ENCODE measurements at places on chromosomes 4 and X.
A peak's percentile ranks its signal among the peaks of the same experiment; 100 is the strongest.

DNA sequence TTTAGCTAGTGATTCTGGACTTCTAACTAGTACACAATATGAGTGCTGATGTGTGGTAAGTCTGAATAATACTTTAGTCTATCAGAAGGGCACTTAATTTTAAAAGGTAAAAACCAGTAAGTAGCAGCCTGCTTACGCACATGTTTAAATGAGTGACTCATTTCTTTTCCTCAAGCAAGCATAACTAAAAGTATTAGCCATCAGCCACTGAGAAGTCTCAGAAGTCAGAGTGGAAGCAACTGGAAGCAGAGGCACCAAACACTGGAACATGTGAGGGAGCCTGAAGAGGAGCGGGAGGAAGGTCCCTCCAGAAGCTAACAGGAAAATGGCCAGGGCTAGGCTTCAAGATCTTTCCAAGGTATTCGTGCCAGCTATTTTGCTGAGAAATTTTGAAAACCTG is 257.7 kb downstream of the RAPGEF2 start:
- no peak for DNase-seq

DNA sequence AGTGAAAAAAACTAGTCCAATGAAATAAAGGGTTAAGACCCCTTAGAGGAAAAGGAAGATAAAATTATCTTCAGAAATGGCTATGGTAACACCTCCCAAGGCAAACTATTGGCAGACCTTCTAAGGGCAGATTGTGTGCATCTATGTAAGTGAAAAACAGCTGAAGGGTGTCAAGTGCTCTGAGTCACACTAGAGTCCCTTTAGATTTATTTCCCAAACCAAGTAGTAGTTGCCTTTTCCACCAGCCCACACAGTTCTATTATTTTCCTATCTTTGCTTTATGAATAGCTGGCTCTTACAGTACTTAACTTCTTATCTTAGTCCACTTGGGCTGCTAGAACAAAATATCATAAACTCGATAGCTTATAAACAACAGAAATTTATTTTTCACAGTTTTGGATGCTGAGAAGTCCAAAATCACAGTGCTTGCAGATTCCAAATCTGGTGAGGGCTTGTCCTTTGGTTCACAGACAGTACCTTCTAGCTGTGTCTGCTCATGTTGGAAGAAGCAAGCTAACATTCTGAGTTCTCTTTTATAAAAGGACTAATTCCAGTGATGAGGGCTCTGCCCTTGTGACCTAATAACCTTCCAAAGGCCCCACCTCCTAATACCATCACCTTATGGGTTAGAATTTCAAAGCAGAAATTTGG is 143.6 kb downstream of the GRID2 start:
- DNase-seq: no peak

- no peak for DNase-seq
Observed at GRCh38 chr4:91058345-91058744, 931.2 kb downstream of the CCSER1 start.

DNA sequence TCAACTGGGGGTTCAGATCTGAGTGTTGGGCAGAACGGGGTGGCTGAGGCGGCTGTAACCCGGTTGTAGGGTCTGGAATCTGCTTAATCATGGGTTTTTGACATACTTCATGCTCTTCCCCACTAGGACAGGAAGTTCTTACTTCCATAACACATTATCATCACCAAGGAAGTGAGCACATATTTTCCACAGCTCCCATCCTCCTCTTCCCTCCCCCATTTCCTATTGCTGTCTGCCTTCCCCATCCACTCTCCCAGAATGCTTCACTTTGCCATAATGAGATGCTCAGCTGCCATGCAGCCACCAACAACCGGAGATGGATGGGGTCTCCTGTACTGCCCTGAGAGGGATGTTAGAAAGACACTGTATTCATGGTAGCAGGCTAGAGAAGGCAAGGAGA is 6.4 kb upstream of the DCUN1D4 start:
- no peak for DNase-seq

- DNase-seq: no peak
Observed at GRCh38 chr4:97517939-97518338, 625.3 kb downstream of the STPG2 start.

- peak; percentile 61 for DNase-seq
Observed at GRCh38 chr4:8468746-8469535, 28.4 kb downstream of the TRMT44 start.

- DNase-seq: no peak
Observed at GRCh38 chrX:46184749-46185148, 360.5 kb downstream of the ZNF674 start.

Data from T47D (cell line).